Progenitor cell of endocrine pancreas (in vitro differentiated cells): ENCODE measurements at places on chromosomes 12 and 14. TPM values are rescaled to one million over a fixed set of nuclear protein-coding genes. Genes with fewer than 3 reads are reported as not detected.

- DNase-seq = no peak
Measured at GRCh38 chr12:105721051-105721825, 390.7 kb downstream of the C12orf75 start.

KRT6C gene
- not detected in 2 replicates for total RNA-seq

KLRB1 gene
- total RNA-seq = not detected in 2 replicates

HCAR2 gene
- 0.67 and 1.5 TPM in 2 replicates for total RNA-seq

DNA sequence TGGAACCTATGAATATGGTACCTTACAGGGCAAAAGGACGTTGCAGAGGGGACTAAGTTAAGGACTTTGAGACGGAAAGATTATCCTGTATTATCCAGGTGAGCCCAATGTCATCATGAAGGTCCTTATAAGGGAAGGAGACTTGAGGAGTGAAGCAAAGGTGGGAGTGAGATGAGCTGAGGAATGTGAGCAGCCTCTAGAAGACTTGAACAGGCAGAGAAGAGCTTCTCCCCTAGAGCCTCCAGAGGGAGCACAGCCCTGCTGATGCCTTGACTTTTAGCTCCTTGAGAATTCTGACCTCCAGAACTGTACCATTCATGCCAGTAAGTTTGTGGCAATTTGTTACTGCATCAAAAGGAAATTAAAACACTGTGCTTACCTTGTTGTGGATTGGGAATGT, 41.8 kb upstream of the DCD start:
- DNase-seq = no peak
